ENCODE measurements at places on chromosomes 2 and 18.

DNA sequence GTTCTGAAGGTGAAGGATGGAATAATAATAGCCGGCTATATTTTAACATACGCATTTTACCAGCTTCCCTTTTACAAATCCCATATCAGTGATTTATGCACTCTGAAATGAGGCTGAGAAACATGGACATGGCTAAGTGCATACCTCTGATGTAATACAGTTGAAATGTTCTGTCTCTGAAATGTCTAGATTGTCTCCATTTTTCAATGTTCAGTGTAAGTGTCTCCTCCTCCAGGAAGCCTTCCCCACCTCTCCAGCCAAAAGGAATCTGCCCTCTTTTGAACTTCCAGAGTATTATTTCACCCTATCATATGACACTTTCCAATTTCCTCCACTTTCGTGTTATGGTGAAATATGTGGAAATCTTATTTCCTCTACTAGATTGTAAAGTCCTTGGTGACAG, 29.5 kb upstream of the ME2 start:
- DNase-seq, result no peak

GRCh38 chr2:133142087-133142486, 426.2 kb downstream of the NCKAP5 start:
- no peak for DNase-seq

GRCh38 chr18:69980982-69981804, 33.5 kb upstream of the CD226 start:
- no peak for DNase-seq

- DNase-seq, result no peak
These were observed 2.5 kb downstream of the DES start for GRCh38 chr2:219420687-219421086.

- DNase-seq, result no peak
These were observed 115.3 kb upstream of the SCN7A start for GRCh38 chr2:166609183-166609959.

- DNase-seq, result no peak
These were observed 138.4 kb downstream of the FAM210A start for GRCh38 chr18:13587937-13588336.

GRCh38 chr2:190999058-190999457, 14.9 kb downstream of the STAT1 start:
- no peak for DNase-seq

Measured in stimulated activated CD8-positive, alpha-beta memory T cell treated with anti-CD3 and anti-CD28 coated beads, Interleukin-4, amount 100 ng/mL, for 1 hour (primary cell).